ENCODE measurements at places on chromosomes 12 and 14.

- DNase-seq, result no peak
These were observed 32.0 kb downstream of the CDK17 start for GRCh38 chr12:96368233-96368632.

- DNase-seq, result no peak
These were observed 4.4 kb upstream of the TDRD9 start for GRCh38 chr14:103923863-103924262.

DNA sequence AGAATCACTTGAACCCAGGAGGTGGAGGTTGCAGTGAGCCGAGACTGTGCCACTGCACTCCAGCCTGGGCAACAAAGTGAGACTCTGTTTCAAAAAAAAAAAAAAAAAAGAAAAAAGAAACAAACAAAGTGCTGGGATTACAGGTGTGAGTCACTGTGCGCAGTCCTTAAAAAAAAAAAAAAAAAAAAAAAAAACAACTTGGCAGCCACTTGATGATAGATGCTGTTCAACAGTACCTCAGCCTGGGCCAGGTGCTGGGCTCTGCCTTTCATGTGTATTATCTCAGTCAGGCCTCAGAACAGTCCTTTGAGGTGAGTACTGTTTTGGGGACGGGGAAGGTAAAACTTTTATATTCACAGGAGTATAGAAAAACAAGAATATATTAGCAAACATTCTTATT, 9.6 kb downstream of the ACADS start:
- no peak for DNase-seq

GRCh38 chr12:65962921-65963861, 138.9 kb downstream of the HMGA2 start:
- no peak for DNase-seq

All from AG08395 (cell line).